ENCODE measurements at places on chromosomes 12 and 14. TPM values are rescaled to one million over a fixed set of nuclear protein-coding genes. Genes with fewer than 3 reads are reported as not detected.

Gene POTEG
- total RNA-seq: not detected

Gene CPM
- 12.9 TPM for total RNA-seq

Gene TSPAN9
- 18.7 TPM for total RNA-seq

Gene HCAR3
- total RNA-seq: 9.5 TPM

Gene RBP5
- 0.53 TPM for total RNA-seq

Gene STAT2
- total RNA-seq: 83.7 TPM

Gene RPGRIP1
- not detected for total RNA-seq

Gene KRT77
- total RNA-seq: not detected

Gene CD163
- total RNA-seq: 137 TPM

Gene ACYP1
- 17.8 TPM for total RNA-seq

Gene DNAI7
- total RNA-seq: not detected

Gene PELI2
- 1.8 TPM for total RNA-seq

Gene CLEC14A
- total RNA-seq: 5.4 TPM

Gene RNF31
- 35.6 TPM for total RNA-seq

Gene PTCSC3
- not detected for total RNA-seq

Gene JAG2
- 20.8 TPM for total RNA-seq

Gene ZBTB39
- 2.1 TPM for total RNA-seq

Gene CEP170B
- 33.0 TPM for total RNA-seq

Gene TMCC3
- 14.2 TPM for total RNA-seq

Gene TAS2R43
- total RNA-seq: not detected

Gene PTMS
- total RNA-seq: 133 TPM

Gene KRT6C
- total RNA-seq: 99.0 TPM

Gene GALNT4
- 6.8 TPM for total RNA-seq

Gene ZDHHC22
- total RNA-seq: not detected

Gene IAPP
- not detected for total RNA-seq

Gene IKZF4
- total RNA-seq: 1.2 TPM

Gene AQP6
- total RNA-seq: not detected

Gene P2RX2
- 8.0 TPM for total RNA-seq

Gene WIF1
- not detected for total RNA-seq

Gene FAM181A
- total RNA-seq: not detected

Gene LRRC43
- total RNA-seq: not detected

Gene SLC38A4
- 2.3 TPM for total RNA-seq

Gene INHBC
- not detected for total RNA-seq

Gene HSPA2
- total RNA-seq: 130 TPM

Gene TPPP2
- total RNA-seq: not detected

Gene MTERF2
- total RNA-seq: 2.7 TPM
